A549 treated with AZD2906 at 1 μM for 4 hours (cell line): ENCODE measurements at places on chromosomes 2 and 18. TPM values are rescaled to one million over a fixed set of nuclear protein-coding genes. Genes with fewer than 3 reads are reported as not detected.

The TEKT4 gene
- total RNA-seq, result not detected in 5 replicates

The CGREF1 gene
- total RNA-seq, result 6.8 to 7.9 TPM (median 7.3 TPM) in 5 replicates

The NCKAP1 gene
- 87.3 to 111 TPM (median 101 TPM) in 5 replicates for total RNA-seq

The AOX1 gene
- total RNA-seq, result 4.6 to 8.3 TPM (median 5.3 TPM) in 5 replicates

The RAB27B gene
- total RNA-seq, result 11.0 to 16.7 TPM (median 13.1 TPM) in 5 replicates

The CYTIP gene
- total RNA-seq, result 0.05 to 0.10 TPM (median 0.08 TPM) in 3 of 5 replicates, not detected in the others

The MC4R gene
- not detected in 5 replicates for total RNA-seq

The FAM228A gene
- not detected in 5 replicates for total RNA-seq

The BCL2 gene
- 0.48 to 0.66 TPM (median 0.58 TPM) in 5 replicates for total RNA-seq

The ICOS gene
- not detected in 5 replicates for total RNA-seq

The NFATC1 gene
- 5.1 to 6.9 TPM (median 6.5 TPM) in 5 replicates for total RNA-seq

The OSR1 gene
- 7.3 to 9.7 TPM (median 7.4 TPM) in 5 replicates for total RNA-seq

The YWHAQ gene
- total RNA-seq, result 1,105 to 1,203 TPM (median 1,114 TPM) in 5 replicates

The ANTXR1 gene
- total RNA-seq, result 94.7 to 152 TPM (median 122 TPM) in 5 replicates

The GKN2 gene
- total RNA-seq, result 1.9 to 3.2 TPM (median 2.5 TPM) in 5 replicates

The GCG gene
- total RNA-seq, result 0.05 TPM in 1 of 5 replicates, not detected in the others

The EFR3B gene
- total RNA-seq, result 7.7 to 10.1 TPM (median 8.0 TPM) in 5 replicates

The RAX gene
- 0.01 TPM in 1 of 5 replicates, not detected in the others for total RNA-seq
